ENCODE measurements at places on chromosomes 2 and 18. TPM values are rescaled to one million over a fixed set of nuclear protein-coding genes. Genes with fewer than 3 reads are reported as not detected.

GRCh38 chr2:55875434-55876135 is 48.0 kb downstream of the EFEMP1 start:
- DNase-seq: no peak

DNA sequence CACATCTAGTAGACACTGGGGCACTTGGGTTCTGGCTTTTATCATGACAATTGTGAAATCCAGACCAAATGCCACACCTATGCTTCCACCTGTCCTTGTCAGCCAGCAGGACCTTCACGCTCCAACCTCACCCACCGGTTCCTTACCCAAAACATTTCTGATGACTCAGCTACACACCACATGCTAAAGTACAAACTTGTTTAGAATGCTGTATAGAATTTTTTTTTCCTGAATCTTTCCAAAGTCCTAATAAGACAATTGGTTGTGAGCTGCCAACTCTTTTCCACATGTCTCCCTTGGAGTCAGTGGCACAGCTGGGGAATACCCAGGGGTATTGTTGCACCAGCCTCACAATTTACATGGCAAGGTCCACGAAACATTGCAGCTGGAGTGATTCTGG is 75.5 kb upstream of the LPIN2 start:
- no peak for DNase-seq

- no peak for DNase-seq
Measured at GRCh38 chr18:79326413-79327198, 69.1 kb upstream of the NFATC1 start.

DNA sequence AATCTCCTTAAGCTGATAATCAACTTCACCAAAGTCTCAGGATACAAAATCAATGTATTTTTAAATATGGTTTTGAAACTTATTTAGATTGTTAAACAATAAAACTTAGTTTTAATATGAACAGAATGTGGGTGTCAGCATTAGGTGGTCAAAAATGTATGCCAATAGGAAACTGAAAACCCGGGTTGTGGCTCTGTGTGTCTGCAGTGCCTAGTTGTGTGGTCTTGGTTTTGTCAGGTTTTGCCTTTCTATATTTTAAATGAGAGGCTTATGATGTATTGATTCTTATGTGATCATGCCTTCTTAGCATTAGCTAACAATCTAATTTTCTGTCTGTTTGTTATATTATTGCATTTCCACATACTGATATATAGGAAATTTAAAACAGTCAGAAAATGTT is 227.8 kb downstream of the ZNF407 start:
- DNase-seq: no peak

GRCh38 chr18:48440924-48441323 is 31.7 kb upstream of the ZBTB7C start:
- no peak for DNase-seq

PLCL1 gene
- 1.3 TPM for total RNA-seq
